ENCODE measurements at places on chromosomes 13 and 19.

- DNase-seq, result no peak
Measured at GRCh38 chr19:39410017-39410830, 2.2 kb upstream of the PLEKHG2 start.

DNA sequence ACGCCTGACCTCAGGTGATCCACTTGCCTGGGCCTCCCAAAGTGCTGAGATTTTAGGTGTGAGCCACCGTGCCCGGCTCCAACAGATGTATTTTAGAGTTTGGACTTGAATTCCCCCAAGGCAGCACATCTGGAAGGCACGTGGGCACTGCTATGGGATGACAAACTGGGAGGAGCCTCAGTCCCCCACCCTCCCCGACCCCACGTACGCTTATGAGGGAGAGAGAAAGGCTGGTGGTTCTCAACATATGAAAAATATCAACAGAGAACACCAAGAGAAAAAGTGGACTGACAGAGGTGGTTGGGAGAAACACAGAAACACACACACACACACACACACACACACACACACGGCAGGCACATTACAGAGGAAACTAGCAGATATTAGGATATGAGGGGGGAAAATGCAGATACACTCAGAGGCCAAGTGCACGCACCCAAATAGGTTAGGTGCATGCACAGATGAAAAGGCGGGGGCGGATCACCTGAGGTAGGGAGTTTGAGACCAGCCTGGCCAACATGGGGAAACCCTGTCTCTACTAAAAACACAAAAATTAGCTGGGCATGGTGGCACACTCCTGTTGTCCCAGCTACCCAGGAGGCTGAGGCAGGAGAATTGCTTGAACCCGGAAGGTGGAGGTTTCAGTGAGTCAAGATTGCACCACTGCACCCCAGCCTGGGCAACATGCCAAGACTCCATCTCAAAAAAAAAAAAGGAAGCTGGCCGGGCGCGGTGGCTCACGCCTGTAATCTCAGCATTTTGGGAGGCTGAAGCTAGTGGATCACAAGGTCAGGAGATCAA is 3.2 kb downstream of the STX10 start:
- DNase-seq, result no peak

DNA sequence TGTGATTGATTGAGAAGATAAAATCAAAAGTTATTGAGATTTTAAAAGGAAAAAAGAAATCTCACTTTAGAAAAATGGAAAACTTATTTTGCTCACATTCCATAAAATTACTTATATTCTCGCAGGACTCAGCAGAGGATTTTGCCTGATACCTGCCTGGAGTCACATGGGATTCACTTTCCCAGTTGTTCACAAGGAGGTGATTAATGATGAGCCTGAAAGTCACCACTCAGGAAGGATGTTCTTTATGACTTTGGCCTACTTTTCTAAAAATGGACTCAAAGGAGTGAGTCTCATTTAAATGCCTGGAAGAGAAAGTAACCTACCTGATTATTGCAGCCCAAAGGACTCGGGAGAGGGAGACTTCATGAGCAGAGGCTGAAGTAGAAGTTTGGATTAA is 34.5 kb upstream of the FAM216B start:
- no peak for DNase-seq

- DNase-seq, result no peak
Measured at GRCh38 chr19:28556371-28556770, 656.6 kb downstream of the UQCRFS1 start.

- DNase-seq, result no peak
Measured at GRCh38 chr19:52665027-52665426, 26.9 kb upstream of the ZNF83 start.

GRCh38 chr13:95726876-95727275 is 49.9 kb downstream of the DNAJC3 start:
- no peak for DNase-seq

- DNase-seq, result no peak
Measured at GRCh38 chr13:33119856-33120543, 103.8 kb downstream of the KL start.

DNA sequence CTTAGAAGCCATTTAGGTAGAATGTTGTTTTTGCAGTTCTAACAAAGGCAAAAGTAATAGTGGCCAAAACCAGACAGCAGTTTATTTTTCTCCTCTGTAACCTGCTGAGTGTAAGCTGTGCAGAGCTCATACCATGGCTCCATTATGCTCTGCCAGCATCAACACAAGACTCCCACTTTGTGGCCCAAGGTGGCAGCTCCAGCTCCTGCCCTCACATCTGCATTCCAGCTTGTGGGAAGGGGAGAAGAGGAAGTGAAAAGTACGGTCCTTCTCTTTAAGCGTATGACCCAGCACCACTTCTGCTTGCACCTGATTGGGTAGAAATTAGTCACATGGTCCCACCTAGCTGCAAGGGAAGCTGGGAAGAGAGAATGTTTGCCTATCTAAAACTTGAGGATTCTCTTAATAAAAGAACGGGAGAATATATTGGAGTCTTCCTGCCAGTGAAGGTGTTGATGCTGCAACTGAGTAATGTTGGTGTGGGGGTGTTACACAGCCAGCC is 19.2 kb downstream of the ADGRE1 start:
- no peak for DNase-seq

- DNase-seq, result no peak
Measured at GRCh38 chr13:31860002-31860401, 120.7 kb downstream of the RXFP2 start.

DNA sequence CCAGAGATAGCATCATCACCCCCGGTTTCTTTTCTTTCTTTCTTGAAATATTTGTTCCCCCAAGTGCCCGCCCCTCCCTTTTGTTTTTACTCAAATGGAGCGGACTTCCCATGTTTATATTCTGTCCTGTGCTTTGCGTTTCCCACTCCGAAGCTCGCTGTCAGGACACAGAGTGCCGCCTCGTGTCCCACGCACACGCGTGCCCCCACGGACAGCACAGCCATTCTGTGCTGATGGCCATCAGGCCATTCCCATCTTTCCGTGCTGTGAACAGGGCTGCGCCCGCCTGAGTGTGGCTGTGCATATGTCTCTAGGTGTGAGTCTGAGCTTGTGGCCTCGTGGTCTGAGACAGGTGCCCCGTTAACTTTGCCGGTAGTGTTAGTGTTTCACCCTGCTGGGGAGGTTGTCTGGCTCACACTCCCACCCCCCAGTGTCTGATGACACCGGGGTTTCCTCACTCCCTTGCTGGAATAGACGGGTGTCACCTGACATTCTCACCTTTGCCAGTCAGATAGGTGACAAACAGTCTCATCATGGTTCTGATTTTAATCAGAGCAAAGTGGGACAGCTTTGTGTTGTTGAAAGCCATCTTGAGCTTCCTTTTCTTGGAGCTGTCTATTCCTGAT is 6.9 kb downstream of the PAK4 start:
- no peak for DNase-seq

Measured in cortex of kidney (tissue), 1 donor.